Kidney (tissue), 22 donors: ENCODE measurements at places on chromosomes 3 and 15. TPM values are rescaled to one million over a fixed set of nuclear protein-coding genes. Genes with fewer than 3 reads are reported as not detected.
A peak's percentile ranks its signal among the peaks of the same experiment; 100 is the strongest.

DNA sequence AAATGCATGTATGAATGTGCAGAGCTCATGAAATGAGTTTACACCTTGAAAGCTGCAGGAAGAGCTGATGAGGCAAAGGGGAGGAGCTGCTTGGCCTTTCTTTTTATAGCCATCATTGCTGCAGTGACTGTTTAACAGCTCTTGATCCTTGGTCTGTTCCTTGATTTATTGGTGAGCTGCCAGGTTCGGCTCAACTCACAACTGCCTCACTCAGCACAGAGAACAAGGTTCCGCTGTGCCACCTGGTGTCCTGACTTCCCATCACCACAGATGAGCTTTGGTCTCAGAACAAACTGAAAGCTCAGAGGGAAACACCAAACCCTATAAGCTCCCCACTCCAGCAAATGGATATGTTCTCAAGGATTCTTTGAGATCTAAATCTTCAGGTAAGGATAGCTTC, 626.1 kb downstream of the MAGI1 start:
- peak; percentile 85 for DNase-seq

GRCh38 chr3:55621026-55621422, 133.9 kb upstream of the WNT5A start:
- DNase-seq, result no peak

The ZBTB38 gene
- polyA plus RNA-seq, result 8.6 TPM

The C2CD4B gene
- 0.26 TPM for polyA plus RNA-seq

The ROPN1B gene
- not detected for polyA plus RNA-seq

DNA sequence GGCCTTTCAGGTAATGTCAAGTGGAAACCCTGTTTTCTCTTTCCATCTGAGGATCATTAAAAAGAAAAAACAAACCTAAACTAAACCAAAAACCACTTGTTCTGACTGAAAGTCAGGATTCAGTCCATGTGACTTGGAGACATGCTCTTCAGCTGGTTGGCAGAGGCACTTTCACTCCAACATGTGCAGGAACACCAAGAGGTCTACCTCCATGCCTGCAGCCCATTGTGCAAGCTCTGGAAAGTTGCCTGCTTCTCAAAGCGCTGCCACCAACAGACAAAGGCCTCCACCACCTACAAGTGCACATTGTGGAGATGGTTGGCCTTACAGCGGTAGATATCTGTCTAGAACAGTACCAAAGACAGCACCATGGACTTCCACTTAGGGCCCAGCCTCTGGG, 161.8 kb downstream of the LEKR1 start:
- DNase-seq, result no peak

The SKOR1 gene
- 0.22 TPM for polyA plus RNA-seq

The EPHA3 gene
- 0.19 TPM for polyA plus RNA-seq

The ERC2 gene
- polyA plus RNA-seq, result 0.92 TPM

GRCh38 chr15:65258375-65259262, 28.1 kb downstream of the PARP16 start:
- DNase-seq, result peak; percentile 72

GRCh38 chr15:59543721-59544547, 67.6 kb upstream of the GCNT3 start:
- DNase-seq, result no peak

- DNase-seq, result no peak
These were observed 56.8 kb downstream of the SNRK start for GRCh38 chr3:43343185-43343584.

The ARRDC4 gene
- 20.9 TPM for polyA plus RNA-seq

- no peak for DNase-seq
These were observed 95.7 kb downstream of the SUCNR1 start for GRCh38 chr3:151969026-151969642.

DNA sequence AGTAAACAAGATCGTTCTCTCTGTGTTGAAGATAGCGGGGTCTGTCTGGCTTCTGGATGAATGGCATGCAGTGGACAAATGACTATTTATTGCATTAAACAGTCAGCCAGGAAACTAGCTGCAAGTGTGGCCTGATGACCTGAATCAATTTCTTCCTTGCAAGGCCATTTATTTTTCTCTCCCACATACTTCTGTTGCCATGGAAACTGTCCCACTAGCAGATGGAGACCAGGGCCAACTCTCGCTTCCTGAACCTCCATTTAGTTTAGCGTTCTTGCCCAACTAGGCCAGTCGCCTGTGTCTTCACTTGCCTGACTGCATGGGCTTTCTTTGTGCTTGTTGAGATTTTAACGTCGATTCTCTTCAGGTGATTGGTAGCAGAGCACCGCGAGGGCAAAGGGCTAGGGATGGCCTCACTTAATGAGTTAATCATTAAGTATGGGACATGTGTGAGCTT, 27.6 kb downstream of the LMCD1 start:
- DNase-seq, result no peak

- peak; percentile 84 for DNase-seq
These were observed 8.7 kb downstream of the ZDHHC19 start for GRCh38 chr3:196202516-196202970.

DNA sequence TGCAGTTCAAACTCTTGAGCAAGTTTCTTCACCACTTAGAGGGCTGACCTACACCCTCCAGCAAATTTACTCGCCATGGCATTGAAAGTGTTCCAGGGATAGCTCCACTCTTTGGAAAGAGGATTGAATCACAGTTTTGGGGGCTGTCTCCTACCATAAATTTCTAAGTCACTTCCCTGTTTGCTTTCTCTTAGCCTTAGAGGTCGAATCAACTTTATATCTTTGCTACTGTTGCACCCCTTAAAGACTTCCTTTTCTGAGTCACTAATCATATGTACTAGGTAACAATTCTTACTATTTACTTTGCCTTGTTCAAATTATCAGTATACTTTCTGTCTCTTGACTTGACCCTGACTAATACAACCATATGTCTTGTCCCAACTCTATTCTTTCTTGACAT, 1151.8 kb upstream of the ALCAM start:
- DNase-seq, result no peak

DNA sequence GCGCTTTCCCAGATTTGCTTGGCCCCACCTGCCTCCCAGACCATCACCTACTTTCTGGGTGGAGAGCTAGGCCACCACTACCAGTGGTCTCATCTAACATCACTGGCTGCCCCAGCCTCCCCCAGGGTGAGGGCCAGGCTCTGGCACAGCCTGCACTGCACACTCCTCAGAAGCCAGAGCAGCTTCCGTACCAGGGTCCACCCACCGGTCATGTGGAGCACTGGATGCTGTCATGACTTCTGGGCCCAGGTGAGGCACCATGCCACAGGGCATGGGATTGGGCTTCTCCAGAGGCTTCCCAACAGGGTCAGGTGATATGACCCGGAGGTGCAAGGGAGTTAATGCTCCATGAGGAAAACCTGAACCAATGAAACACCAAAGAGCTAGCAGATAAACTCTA, 14.0 kb downstream of the MEGF11 start:
- no peak for DNase-seq

DNA sequence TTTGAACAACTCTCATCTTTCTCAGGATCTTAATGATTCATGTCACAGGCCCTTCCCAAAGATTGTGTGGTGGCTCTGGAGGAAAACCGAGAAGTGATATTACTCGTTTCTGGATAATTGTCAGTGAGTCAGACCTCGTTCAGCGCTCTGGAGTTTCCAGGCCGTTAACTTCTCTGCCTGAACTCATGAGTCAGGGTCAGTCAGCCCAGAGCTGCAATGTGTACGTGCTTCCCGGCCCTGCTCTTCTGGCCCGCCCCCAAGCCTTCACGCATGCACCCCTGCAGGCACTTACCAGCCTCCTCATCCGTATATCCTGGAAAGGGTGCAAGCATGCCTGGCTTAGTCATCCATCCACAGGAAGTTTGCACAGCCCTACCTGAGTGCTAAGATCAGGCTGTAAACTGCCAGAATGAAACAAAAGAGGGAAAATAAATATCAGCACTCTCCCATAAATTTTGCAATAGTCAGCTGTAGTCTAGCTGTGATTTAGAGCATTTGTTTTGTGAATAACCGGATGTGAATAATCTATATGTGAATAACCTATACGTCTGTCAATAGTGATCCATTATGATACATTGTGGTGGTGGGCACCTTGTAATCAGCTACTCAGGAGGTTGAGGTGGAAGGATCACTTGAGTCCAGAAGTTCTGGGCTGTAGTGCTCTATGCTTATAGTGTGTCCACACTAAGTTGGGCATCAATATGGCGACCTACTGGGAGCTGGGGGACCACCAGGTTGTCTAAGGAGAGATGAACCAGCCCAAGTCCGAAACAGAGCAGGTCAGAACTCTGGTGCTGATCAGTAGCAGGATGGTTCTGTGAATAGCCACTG, 35.3 kb upstream of the SEMA4B start:
- DNase-seq, result peak; percentile 94

GRCh38 chr3:72346526-72346926, 501.7 kb downstream of the SHQ1 start:
- peak; percentile 29 for DNase-seq

DNA sequence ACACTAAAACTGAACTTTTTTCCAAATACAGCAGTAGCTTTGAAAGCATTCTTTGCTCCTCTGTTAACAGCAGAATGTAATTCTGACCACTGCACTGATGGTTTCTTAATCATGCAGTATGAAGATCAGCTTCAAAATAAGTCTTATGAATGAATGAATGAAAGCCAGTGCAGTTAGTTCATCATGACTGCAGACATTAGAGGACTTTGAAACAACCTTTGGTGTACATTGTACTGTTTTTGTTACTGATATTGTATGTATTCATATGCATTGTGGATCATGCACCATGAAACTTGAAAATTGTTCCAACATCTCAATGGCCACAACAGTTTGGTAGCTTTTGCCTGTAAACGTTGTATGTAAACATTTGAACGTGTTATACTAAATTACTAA, 1.3 kb upstream of the TNIK start:
- no peak for DNase-seq

- no peak for DNase-seq
These were observed 172.6 kb downstream of the FMN1 start for GRCh38 chr15:33021806-33022389.

GRCh38 chr3:115549071-115549470, 74.2 kb upstream of the GAP43 start:
- DNase-seq, result no peak

The MAPKAPK3 gene
- 68.0 TPM for polyA plus RNA-seq

- no peak for DNase-seq
These were observed 250.0 kb downstream of the PLOD2 start for GRCh38 chr3:145911016-145911415.

DNA sequence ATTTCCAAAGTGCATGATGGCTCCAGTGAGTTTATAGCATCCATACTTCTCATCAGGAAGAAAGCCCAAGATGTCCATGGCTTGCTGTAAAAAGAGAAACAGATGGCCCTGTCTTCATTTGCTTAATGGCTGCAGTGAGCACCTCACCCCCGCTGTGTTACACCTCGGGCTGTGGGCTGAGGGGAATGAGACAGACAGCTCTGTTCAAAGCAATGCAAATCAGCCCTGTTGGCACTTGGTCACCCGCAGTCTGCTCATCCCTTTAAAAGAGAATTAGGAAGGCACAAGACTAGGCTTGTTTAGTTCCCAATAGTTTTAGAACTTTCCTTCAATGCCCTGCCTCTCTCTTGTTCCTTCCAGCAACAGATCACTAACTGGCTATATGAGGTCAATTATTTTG, 25.2 kb downstream of the MYH15 start:
- DNase-seq, result no peak

The ANKUB1 gene
- not detected for polyA plus RNA-seq

The LDHAL6B gene
- polyA plus RNA-seq, result not detected

GRCh38 chr3:179565496-179565895, 2.8 kb downstream of the ACTL6A start:
- no peak for DNase-seq

DNA sequence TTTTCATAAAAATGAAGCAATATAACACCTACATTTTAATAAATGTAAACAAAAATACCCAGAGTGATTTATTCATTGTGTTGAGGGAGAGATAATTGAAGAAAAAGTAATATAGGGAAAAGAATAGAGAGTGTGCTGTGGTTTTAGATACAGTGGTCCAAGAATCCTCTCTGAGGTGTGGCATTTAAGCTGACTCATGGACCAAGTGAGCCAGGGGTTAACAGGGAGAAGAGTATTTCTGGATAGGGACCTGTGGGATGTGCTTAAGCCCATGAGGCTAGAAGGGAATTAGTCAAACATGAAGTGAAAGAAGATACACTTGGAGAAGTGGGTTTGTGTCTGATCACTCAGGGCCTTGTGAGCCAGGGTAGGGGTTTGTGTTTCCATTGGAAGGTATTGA, 680.7 kb upstream of the GRM7 start:
- no peak for DNase-seq

DNA sequence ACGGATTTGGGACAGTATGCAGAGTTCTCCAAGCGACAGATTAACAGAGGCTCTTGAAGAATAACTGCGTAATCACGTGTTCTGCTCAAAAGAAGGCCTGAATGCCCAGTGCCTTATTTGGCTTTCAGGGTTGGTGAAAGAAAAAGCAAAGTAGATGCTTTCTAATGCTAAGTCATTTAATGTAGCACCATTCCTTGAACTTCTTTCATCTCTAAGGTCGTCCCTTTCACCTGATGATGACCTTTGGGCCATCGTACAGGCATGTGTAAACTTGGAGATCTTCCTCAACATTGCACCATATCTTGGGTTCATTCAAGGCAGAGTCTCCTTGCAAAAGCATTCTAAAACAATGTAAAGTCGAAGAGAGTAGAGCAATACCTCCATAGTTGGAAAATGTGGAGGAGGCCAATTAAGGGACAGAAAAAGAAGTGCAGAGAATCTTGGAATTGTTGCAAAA, 48.9 kb downstream of the TMEM44 start:
- no peak for DNase-seq

DNA sequence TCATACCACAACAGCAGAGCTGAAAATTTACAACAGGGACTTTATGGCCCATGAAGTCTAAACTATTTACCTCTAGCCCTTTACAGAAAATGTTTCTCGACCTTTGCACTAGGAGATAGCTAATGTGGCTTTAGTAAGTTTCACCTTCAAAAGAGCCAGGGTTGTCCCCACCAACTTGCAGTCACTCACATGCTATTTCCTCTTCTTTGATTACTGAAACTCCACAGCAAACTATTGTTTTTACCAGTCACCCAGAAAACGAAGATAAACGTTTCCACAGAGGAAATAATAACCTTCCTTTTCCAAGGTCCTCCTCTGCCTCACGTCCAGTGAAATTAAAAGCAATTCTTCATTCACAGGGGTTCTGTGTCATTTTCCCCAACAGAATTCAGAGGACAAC, 48.2 kb downstream of the WWTR1 start:
- DNase-seq, result peak; percentile 93

DNA sequence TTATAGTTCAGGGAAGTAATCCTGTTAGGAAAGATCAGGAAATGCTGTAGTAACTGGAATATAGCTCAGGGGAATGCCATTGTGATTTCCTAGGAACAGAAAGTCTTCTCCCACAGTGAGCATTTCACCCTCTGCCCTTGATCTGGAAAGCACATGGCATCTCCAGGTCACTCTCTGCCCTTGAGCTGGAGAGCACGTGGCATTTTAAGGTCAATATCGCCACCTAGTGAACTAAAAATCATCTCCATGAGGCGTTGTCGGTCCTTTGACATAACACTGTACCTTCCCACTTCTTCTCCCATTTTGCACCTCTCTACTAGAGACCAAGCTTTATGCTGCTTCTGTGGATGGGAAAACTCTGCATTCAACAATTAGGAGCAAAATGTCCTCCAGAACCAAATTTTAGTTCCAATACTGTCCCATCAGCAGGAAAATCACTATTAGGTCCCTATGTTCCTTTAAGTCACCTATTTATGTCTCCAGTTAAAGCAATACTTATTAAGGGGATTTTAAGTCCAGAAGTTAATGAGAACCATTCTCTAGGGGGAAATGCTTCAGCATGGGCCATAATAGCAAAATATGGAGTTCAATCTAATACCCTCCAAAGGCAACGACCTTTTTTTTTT, 54.7 kb upstream of the GK5 start:
- peak; percentile 56 for DNase-seq

- peak; percentile 18 for DNase-seq
These were observed 235.6 kb downstream of the EDEM1 start for GRCh38 chr3:5423076-5423475.

- DNase-seq, result no peak
These were observed 53.6 kb downstream of the TASOR start for GRCh38 chr3:56629451-56629850.
